ENCODE measurements at places on chromosomes 4 and X. TPM values are rescaled to one million over a fixed set of nuclear protein-coding genes. Genes with fewer than 3 reads are reported as not detected.

DNA sequence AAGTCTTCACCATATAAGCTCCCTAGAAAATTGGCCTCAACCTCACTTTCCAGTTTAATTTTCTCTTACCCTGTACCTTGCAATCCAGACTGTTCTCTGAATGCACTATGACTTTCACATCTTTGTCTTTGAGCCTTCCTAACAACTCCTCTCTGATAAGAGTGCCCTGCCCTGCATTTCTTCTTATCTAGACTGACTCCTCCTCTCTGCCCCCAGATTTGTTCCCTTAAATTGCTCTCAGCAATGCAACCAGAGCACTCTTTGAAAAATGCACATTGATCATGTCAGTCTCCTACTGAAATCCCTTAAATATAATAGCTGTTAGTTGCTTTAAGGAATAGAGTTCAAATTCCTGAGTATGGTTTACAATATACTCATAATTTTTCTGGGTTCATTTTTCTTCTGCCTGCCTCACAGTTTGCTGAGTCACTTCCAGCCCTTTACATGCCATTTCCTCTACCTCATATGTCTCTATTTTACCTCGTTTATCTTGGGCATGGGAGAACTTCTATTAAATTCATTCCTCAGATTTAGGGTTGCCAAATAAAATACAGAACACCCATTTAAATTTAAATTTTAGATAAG lies 582.7 kb upstream of the AADAT start:
- DNase-seq = no peak

- DNase-seq = no peak
Observed at GRCh38 chr4:153122855-153123254, 81.4 kb upstream of the TRIM2 start.

The GPM6B gene
- total RNA-seq = not detected

- DNase-seq = no peak
Observed at GRCh38 chr4:15040916-15041463, 38.7 kb downstream of the CPEB2 start.

- DNase-seq = peak; percentile 35
Observed at GRCh38 chr4:154490583-154491340, 837 bp downstream of the DCHS2 start.
